Stimulated activated CD4-positive, alpha-beta T cell treated with anti-CD3 and anti-CD28 coated beads, TNF-alpha, amount 100 ng/mL, for 48 hours (primary cell): ENCODE measurements at places on chromosomes 2 and 18.

DNA sequence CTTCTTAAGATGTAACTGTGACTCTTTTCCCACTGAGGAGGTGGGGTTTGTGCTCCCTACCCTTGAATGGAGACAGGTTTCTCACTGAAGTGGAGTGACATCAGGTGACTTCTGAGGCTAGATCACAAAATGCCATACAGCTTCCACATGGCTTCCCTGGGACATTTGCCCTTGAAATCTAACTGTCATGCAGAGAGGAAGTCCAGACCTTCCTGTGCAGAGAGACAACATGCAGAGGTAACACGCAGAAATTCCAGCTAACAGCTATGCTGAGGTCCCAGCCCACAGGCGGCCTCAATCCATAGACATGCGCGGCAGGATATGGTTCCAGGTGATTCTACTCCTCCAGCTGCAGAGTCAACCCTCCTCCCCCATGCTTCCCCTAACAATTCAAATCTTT, 119.0 kb downstream of the TRIB2 start:
- DNase-seq = no peak

DNA sequence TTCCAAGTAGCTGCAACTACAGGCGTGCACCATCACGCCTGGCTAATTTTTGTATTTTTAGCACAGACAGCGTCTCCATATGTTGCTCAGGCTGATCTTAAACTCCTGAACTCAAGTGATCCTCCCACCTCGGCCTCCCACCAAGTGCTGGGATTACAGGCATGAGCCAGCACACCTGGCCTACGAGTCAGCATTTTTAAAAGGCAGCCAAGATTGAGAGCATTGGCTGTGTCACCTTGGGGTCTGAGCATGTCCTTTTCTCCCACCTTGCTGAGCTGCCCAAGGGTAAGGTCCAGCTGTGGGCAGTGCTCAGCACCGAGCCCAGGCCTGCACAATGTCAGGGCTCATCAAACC, 142.8 kb upstream of the LMAN1 start:
- DNase-seq = no peak

- no peak for DNase-seq
These were observed 29.1 kb downstream of the SP140L start for GRCh38 chr2:230356084-230356483.

DNA sequence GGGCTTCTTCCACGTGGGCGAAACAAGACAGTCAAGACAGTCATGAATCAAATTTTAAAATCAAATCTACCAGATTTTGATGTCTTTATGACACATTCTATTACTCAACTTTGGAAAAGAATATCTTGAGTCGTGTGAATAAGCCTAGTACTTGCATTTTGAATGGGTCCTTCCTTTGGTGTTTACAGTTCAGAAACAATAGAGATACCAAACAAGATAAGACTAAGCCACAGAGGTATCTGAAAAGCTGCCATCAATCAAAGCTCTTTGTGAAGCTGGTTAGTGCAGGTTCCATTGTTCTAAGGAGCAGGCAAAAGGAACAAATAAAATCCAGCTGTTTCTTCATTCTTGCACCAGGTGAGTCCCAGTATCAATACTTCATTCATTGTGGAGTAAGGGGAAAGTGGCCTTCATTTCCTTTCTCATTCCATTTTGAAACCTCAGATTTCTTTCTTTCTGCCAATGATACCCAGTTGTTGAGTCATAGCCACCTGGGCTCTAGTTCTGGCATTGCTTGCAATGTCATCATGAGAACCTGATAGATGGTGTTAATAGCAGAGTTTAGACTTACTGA, 151.7 kb upstream of the L3MBTL4 start:
- no peak for DNase-seq

GRCh38 chr2:8922431-8922830, 81.1 kb downstream of the MBOAT2 start:
- no peak for DNase-seq

GRCh38 chr18:72360634-72361033, 183.5 kb downstream of the CBLN2 start:
- no peak for DNase-seq

DNA sequence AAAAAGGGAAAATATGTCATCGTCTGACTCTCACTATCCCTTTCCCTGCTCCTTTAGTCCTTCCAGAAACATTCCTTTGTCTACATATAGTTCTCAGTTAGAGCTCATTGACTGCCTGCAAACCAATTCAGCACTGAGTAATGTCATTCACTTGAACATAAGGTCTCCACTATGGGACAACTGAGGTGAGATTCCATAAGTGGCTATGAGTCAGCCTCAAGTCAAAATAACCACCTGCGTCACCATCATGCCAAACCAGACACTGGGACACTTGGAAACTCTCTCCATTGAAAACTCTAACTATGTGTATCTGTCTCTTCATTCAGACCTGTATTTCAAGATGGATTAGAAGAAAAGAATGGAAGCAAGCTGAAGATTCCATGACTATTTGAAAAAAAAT, 878.0 kb upstream of the PIK3C3 start:
- no peak for DNase-seq

- no peak for DNase-seq
These were observed 16.0 kb upstream of the ATP8B1 start for GRCh38 chr18:57819119-57819518.

DNA sequence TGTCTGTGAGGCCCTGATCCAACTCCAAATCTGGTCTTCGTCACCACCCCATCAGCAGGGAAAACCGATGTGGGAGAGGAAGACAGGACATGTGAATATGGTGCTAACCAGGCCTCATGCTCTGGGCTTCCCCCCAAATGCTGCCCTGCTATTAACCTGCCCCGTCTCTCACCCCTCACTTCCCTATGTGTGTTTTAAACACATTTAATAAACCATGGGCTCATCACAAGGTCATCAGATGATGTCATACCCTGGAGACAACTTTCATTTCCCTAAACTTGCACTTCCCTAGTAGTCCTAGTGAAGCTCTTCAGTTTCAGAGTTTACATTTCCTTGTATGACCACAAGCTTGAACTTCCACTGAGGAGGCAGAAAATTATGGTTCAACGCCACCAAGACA, 49.9 kb downstream of the CD8B2 start:
- DNase-seq = no peak

DNA sequence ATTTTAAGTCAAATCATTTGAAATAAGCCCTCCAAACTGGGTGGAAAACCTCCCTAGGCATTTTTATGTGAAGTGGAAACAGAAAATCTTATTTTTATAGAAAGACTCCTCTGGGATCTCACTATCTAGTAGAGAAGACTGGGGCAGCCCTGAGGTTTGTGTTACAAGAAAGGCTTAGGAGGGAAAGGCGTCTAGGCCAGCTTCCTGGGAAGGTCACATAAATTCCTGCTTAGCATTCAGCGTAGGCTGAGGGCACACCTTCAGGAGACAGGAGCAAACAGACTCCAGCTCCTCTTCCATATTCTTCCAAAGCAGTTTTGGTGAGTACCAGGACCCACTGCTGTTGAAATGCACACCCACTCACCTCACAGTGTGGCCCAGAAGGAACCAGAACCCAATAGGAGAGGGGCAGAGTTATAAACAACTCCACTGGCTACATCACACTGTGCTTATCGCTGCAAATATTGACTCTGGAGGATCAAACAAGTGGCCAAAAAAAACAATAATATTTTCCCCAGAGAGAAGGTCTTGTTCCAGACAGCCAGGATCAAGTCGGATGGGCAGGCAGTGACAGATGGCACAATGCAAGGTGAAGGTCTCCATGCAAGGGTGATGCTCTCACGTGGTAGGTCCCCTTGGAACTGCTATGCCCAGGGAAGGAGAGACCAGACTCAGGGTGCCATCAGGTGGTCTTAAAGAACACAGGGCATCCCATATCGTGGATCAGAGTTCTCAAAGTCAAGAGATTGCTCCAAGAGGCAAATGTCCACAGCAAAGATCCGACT, 17.7 kb upstream of the IGFBP2 start:
- DNase-seq = no peak

DNA sequence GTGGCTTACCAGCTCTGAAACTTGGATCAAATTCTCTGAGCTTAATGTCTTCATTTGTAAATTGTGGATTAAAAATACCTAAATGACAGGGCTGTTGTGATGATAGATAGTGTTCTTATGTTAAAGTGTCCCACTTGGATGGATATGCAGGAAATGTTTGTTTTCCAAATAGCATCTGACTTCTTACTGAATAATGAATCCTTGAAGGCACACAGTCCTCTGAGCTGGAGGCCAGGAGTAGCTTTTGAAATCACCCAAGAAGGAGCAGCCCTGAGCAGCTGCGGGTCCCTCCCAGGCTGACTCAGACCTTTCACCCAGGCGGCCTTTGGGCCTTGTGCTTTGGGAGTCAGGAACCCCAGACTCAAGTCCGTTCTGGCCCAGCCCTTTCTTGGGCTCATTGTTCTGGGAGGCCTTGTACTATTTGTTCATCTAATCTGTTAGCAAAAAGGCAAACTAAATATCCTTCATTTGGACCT, 173.0 kb upstream of the GATA6 start:
- DNase-seq = no peak

DNA sequence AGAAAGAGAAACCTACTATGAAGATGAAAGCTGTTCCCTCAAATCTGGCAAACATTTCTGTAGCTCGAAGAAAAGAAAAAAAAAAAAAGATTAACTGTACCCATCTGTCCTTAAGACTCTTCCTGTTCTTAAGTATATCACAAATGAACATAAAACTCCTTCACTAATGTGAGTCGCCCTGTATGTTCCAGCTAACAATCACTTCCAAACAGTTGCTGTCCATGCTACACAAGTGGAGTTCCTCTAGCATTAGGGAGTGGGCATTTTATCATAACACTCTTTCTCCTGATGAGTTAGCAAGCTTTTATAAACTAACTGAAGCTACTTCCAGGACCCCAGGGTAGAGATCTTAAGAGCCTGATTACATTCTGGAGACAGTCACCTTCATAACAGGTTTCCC, 5.8 kb downstream of the CUL3 start:
- no peak for DNase-seq

- no peak for DNase-seq
These were observed 4.1 kb downstream of the FIGN start for GRCh38 chr2:163731735-163732134.

- DNase-seq = no peak
These were observed 81.8 kb downstream of the FASTKD2 start for GRCh38 chr2:206846981-206847834.

DNA sequence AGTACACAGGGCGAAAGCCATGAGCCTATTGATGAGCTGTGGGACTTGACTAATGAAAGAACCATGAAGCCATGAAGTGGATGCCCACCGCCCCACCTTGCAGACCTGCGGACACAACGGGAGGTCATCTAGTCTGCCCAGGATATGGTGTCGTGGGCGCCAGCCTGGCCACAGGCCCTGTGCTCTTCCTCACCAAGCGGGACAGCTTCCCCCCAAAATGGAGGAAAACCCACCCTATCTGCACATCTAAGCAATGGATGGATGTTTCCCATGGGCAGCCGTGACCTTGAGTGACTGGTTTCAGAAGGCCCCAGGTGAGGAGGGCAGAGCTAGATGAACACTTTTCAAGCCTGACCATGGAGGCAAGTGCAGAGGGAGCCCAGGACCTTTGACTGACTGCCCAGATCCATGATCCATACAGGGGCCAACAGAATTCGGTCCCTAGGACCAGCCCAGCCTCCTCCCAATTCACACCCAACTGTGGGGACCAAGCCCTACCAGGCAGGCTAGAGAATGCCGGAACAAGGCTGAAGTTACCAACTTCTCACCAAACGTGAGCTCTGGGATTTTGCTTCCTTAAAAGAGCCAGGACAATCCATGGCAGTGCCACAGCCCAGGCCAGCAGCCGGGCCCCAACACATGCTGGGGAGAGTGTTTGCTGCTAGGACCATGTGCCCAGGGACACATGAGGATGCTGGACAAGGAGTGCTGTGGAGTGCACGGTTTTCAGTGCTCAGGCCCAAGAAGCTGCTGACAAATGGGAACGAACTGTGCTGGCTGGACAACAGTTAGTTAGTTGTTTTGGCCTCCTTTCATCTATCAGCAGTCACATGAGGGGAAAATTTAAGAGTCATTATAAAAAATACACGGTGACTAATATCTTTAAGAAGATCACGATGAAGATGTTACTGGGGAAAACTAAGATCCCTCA, 249.4 kb downstream of the HDAC4 start:
- no peak for DNase-seq

- no peak for DNase-seq
These were observed 48.7 kb downstream of the ACYP2 start for GRCh38 chr2:54164106-54164505.

DNA sequence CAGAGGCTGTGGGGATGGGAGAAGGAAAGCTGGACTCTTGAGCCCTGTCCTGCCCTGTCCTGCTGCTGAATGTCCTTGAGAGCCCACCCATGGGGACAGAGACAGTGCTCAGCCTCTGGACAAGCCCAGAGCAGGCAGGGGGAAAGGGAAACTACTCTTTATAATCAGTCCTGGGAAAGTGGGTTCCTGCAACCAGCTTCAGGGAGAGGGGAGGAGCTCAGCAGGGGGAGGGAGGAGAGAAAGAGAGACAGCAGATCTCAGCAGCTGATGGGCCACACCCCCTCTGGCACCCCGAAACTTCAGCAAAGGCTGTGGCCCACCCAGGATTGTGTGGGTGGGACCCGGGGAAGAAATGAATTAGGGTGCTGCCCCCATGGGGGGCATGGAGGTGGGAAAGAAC, 11.6 kb downstream of the ECEL1 start:
- DNase-seq = no peak

GRCh38 chr2:6780765-6781274, 84.9 kb downstream of the CMPK2 start:
- no peak for DNase-seq

- no peak for DNase-seq
These were observed 64.7 kb upstream of the PXDN start for GRCh38 chr2:1808981-1809422.

DNA sequence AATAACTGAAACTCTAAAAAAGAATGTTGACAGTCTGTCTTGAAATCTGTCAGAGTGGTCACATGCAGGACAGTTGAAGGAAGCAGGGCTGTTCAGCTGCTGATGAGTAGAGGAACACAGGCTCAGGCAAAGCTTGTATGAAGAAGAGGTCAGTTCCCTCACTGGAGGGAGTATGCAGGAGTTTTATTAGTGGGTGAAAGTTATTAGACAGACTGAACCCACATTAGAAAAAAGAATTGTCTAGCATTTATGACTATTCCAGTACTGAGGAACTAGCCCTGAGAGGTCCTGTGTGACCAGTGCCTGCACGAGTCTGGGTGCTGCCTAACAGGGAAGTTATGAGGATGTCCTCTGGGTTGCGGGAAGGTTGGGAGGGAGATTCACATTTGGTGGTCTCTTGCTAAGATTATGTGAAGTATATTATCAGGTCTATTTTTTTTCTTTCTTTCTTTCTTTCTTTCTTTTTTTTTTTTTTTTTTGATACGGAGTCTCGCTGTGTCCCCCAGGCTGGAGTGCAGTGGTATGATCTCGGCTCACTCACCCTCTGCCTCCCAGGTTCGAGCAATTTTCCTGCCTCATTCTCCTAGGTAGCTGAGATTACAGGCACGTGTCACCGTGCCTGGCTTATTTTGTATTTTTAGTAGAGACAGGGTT, 9.6 kb downstream of the TET3 start:
- no peak for DNase-seq
